ENCODE measurements at places on chromosomes 13 and 19.

GRCh38 chr13:102702965-102703725 is 8.3 kb upstream of the METTL21C start:
- DNase-seq, result no peak

DNA sequence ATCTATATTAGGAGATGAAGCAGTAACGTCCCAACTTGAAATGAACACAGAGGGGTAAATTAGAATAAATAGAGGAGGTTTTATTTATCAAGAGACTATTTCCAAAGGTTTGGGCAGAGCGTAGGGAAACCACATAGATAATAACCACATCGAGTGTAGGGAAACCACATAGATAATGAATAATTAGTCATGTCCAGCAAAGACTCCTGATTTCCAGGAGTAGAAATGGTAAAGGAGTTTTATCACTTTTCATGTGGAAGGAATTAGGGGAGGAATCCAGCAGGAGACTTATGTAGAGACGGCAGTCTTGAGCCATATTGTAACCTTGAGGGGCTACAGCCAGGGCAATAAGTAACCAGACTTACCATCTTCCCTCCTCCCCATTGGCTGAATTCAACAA is 136.3 kb upstream of the CSNK1A1L start:
- no peak for DNase-seq

DNA sequence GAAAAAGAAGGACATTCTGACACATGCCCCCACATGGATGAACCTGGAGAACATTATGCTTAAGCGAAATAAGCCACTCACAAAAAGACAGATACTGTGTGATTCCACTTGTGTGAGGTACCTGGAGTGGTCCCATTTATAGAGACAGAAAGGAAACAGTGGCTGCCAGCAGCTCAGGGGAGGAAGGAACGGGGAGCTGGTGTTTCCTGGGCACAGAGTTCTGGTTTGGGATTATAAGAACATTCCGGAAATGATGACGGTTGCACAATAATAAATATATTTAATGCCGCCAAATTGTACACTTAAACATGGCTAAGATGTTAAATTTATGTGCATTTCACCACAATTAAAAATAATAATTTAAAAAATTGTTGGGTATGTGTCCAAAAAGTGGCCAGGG is 33.0 kb downstream of the SERP2 start:
- no peak for DNase-seq

- no peak for DNase-seq
Observed at GRCh38 chr19:1387684-1388636, 4.3 kb downstream of the NDUFS7 start.

- no peak for DNase-seq
Observed at GRCh38 chr13:19117913-19118739, 63.5 kb downstream of the TUBA3C start.

- DNase-seq, result no peak
Observed at GRCh38 chr13:20191311-20192157, 1.2 kb downstream of the GJB2 start.

DNA sequence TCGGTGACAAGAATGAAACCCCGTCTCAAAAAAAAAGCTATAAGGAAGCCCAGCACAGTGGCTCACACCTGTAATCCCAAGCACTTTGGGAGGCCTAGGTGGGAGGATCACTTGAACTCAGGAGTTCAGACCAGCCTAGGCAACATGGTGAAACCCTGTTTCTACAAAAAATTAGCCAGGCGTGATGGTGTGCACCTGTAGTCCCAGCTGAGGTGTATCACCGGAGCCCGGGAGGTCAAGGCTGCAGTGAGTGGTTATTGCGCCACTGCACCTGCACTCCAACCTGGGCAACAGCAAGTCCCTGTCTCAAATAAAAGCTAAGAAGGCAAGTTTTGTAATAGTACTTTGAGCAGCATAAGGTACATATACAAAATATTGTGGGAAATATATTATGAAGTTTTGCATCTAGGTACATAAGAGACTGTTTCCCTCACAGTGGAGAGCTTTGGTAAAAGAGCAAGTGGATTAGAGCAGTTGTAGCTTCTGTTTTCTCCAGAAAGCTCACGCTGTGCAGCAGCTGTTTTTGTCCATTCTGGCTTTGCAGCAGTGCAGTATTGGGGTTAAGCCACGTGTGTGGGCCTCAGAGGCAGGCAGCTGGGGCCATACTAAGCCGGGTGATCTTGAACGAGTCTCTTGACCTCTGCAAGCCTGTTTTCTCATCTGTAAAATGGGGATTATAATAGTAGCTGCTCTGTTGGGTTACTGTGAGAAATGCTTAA is 35.4 kb downstream of the ARHGAP35 start:
- DNase-seq, result no peak

DNA sequence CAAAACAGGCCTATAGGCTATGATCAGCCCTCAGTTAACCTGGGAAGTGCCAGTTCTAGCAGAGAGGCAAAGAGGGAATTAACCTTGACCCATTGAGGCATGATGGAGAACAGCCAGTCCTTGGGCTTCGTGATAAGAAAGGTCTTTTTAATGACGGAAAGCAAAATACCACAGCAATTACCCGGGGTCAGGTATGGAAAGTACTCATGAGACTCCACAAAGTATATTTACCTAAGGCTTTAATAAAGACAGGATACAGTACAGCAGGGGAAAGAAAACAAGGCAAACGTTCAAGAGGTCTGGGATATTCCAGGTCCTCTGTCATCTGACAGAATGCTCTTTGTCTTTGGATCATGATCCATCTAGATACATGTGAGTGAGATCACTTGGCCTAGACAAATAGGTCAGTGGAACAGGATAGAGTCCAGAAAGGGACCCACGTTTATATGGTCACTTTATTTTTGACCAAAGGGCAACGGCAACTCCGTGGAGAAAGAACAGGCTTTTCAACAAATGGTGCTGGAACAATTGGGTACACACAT is 52.2 kb downstream of the WDFY2 start:
- no peak for DNase-seq

DNA sequence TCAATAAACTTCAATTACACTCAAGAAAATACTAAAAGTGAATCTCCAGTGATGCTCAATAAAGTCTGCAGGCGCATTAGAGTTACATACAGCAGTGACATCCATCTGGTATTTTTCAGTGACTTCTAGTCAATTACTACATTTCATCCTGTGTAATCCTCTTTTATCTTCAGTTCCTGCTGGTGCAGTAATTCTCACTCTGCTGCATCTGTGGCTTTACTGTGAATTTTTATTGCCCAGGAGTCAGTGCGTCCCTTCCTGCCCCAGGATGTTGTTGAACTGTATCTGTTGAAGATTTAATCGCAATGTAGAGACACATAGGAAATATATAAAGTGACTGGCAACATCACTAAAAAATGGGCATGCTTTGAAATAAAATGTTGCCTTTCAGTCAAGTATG is 196.3 kb upstream of the TMTC4 start:
- DNase-seq, result no peak

DNA sequence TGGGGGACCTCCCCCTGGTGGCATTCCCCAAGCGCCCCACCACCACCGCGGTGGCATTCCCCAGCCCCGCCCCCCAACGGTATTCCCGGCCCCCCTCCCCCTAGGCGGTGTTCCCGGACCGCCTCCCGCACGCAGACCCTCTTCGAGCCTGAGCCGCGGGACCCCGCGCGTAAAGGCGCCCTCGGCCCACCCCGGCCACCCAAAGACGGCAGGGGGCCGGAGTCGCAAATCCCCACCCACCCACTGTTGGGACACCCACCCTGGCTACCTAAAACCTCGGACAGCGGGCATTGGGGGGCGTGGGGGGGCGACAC is 22.4 kb downstream of the OLFM2 start:
- no peak for DNase-seq

Data from stimulated activated CD4-positive, alpha-beta T cell treated with anti-CD3 and anti-CD28 coated beads, Interleukin-1b, Interleukin-23, amount 100 ng/mL, for 1 hour (primary cell).